Activated CD8-positive, alpha-beta memory T cell treated with anti-CD3 and anti-CD28 coated beads for 48 hours (primary cell): ENCODE measurements at places on chromosomes 12 and 14.
A peak's percentile ranks its signal among the peaks of the same experiment; 100 is the strongest.

- no peak for DNase-seq
Observed at GRCh38 chr14:75280831-75281653, 2.4 kb downstream of the FOS start.

DNA sequence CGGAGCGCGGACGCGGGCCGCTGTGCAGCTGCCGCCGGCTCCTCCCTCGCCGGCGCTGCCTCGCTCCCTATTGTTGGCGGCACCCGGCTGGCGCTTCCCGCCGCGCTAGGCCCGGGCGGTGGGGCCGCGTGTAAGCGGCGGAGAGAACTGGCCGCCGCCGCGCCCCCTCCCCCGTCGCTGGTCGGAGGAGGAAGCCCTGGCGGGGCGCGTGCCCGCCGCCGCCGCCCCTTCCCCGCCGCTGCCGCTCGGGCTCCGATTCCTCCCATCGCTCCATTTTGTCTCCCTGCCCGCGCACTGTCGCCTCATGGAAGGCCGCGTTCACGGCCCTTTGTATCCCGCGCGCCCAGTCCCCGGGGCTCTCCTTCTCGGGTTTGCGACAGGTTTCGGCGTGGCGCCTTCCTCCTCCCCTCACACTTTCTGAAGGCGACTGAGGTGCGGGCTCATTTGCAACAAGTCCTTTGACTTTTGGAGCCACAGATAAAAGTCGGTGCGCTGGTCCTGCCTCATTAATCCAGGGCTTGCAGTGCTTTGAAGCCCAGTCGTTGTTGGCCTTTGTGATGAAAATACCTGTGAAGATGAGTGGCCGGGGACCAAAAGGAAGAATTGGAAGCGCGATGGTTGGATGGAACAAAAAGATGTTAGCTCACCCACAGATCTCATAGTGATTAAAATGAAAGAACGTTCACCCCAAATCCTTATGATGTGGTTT, 707 bp downstream of the CPSF6 start:
- peak; percentile 43 for DNase-seq

- no peak for DNase-seq
Observed at GRCh38 chr12:121543786-121544185, 37.0 kb downstream of the KDM2B start.

DNA sequence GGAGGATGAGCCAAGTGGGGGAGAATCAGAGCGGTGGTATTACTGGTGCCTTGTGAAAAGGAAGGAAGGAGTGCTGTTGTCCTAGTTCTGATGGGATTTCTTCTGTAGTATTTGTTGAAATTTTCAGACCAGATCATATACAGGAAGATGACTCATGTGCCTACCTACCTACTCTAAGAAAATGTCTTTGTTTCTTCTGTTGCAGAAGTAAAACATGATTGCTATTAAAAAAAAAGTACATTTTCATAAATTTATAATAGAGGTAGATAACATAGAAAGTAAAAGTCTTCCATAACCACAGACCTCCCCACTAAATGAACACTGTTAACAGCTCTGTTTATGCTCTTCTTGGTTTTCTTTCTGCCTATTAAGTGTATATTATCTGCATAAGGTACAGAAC, 26.9 kb downstream of the SAMD4A start:
- DNase-seq = no peak

GRCh38 chr12:82366197-82366596, 7.9 kb downstream of the METTL25 start:
- no peak for DNase-seq

- DNase-seq = no peak
Observed at GRCh38 chr14:94460631-94461416, 8.2 kb upstream of the SERPINA11 start.

DNA sequence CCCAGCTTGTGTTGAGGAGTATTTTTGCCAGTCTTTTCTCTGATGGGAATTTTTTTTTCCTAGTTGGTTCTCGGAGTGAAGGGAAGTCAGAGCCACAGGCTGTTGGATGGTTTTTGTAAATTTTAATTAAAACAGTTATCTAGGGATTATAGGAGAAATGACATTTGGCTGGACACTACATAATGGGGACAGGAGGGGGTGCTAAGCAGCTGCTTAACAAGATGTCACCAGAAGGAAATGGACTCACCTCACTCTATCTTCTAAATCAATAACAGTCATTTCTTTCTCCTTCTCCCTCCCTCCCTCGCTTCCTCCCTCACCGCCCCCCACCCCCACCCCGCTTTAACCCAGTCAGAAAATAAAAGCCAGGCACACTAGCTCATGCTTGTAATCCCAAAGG, 93.4 kb upstream of the TMEM233 start:
- DNase-seq = no peak
